SK-N-DZ (cell line): ENCODE measurements at places on chromosomes 2 and 18.

DNA sequence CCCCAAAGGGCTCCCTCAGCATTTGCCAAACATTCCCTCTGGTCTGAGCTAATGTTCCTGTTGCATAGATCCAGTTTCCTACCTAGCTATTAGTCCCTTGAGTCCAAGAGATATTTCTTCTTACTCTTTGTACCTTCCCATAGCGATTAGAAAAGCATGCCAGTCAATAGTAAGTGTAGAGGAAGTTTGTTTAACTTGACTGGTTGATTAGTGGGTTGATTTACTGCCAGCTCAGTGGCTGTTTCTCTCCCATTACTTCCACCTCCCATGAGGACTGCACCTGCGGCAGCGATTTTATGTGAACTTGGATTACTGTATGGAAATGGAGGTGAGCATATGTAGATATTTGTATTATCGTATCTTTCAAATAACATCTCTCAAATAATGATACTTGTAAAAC lies 1748.4 kb upstream of the CELF4 start:
- DNase-seq: no peak

DNA sequence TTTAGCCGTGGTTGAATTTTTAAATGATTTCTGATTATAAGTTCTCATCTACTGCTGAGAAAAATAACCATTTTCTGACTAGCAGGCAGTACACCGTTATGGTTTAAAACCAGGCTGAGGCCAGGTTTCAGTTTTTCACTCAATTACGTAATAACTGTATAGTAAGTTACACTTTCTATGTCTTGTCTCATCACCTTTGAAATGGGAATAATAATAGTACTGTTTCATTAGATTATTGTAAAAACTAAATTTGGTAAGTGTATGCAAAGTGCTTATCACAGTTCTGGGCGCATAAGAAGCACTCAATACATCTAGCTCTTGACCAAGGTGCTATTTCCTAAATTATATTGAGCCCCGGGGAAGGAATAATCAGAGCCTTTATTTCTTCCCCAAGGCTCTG lies 76.8 kb downstream of the LIMS1 start:
- DNase-seq: no peak

DNA sequence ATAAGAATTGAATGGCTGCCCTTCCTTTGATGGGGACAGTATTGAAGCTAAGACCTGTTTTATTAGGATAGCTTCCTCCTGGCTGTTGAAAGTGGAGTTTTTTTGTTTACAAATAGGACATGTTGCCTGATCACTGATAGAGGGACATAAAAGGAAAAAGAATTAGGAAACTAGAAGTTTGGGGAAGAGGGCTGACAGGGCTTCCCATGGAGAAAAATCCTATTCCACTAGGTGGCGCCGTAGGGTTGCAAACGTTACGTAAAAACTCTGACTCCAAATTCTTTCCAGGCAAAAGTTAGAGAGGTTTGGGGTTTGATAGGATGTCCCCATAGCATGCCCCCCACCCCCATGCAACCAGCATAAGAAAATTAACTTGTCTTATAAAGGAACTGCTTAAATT lies 11.1 kb upstream of the RBFA start:
- DNase-seq: no peak

DNA sequence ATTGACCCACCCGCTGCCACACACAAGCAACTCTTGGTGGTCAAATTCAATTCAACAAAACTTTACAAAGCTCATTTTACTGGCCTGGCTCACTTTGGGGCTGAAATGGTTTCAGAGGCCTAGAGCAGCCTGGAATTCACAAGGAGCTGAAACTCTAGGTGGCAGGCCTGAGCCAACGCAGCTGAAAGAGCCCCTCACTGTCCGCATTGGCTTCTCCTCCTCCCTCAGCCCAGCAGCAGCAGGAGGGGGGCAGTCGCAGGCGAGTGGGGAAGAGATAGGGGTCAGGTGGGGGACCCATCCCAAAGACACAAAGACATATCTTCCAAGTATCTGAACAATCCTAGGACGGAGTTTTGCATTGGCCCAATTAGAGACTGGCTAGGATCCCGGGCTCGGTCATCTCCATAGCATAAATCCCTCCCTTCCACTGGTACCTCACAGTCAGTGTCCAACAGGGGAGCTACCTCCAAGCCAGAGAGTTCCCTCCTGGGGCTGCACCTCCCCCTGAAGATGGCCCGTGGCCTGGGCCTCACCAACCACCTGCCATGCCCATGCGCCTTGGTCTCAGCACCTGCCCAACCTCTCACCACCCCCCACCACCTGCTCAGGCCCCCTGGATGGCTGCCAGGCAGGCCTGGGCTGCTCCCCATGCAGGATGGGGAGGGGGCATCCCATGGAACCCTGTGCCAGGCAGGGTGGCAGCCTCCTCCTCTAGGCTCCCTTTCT lies 113.4 kb downstream of the ZBTB7C start:
- no peak for DNase-seq

DNA sequence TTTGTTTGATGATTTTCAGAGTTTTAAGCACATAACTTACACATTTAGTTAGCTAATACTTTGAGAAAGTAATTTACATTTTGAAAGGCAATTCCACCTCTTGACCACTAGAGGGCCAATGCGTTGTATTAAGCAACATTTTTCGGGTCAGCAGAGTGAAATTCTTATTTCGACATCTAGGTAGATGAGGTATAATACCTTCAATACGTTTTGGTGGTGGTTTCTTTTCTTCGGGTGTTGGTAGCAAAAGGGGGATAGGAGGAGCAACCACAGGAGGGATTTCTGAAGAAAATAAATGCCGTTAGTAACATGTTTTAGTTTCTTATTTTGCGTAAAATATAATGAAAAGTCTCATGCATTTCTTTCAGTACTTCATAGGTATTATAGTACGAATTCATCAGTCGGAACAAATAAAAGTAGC lies 106.3 kb downstream of the TTN start:
- DNase-seq: peak; percentile 20

- no peak for DNase-seq
These were observed 29.0 kb upstream of the CAVIN2 start for GRCh38 chr2:191875859-191876258.
